ENCODE measurements at places on chromosomes 3 and 15.

GRCh38 chr15:29840054-29840453 is 17.8 kb upstream of the TJP1 start:
- no peak for DNase-seq

DNA sequence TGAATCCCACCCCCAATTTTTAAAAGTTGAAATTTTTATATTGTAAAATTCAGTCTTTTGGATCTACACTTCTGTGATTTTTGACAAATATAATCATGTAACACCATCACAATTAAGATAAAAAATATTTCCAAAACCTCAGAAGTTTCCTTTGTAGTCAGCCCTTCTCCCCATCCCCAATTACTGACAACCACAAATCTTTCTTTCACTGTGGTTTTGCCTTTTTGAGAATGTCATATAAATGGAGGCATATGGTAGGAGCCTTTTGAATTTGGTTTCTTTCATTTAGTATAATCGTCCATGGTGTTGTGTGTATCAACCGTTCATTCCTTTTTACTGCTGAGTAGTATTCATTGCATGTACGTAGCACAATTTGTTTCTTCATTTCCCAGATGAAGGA is 7.9 kb upstream of the CILP start:
- no peak for DNase-seq

- no peak for DNase-seq
Measured at GRCh38 chr3:130420466-130420865, 75.0 kb downstream of the COL6A5 start.

DNA sequence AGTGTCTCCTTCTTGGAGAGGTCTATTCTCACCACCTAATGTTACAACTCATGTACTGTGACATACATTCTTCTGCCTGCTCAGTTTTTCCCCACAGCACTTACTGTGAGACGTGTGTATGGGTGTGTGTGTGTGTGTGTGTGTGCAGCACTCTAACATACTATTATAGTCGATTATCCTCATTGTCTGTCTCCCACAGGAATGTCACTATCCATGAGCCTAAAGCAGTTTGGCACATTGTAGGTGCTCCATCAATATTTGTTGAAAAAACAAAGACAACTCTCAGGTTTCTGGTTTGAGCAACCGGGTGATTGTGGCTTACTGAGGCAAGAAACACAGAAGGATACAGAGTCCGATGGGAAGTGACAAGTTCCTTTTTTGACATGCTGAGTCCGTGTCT is 8.6 kb upstream of the ZNF148 start:
- no peak for DNase-seq

DNA sequence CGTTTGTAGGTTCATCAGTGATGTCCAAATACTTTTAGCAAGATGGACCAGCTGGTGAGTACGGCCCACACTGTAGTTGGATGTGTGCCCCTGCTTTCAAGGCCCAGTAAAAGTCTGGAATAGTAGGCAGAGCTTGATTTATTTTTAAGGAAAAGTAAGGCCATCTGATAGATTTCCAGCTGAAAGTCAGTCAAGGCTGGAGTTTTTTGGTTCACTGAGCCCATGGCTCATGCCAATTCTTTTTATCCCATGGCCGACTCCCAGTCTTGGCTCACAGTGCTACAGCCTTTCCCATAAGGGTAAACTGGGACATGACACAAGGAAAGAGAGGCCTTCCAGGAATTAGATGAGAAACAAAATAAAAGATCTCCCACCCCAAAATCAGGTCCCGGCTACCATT is 13.5 kb downstream of the CCDC80 start:
- no peak for DNase-seq

GRCh38 chr3:191369616-191370010 is 39.3 kb upstream of the UTS2B start:
- peak; percentile 78 for DNase-seq

DNA sequence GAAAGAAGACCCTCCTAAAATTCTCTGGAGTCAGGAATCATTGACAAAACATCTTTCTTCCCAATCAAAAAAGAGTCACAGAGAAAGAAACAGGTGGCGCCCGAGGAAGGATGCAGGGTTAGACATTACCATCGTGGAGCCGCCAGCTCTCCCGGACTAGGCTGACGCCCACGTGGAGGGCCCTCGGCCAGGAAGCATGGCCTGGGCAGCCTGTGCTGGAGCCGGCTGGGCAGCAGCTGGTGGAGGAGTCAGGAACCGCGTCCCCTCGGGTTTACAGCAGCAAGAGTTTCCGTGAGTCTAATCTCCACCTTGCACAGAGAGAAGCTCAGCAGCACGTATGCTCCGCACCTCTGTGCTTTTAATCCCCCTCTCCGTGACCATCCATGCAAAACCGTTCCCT is 533.7 kb upstream of the ATP11B start:
- DNase-seq = no peak

GRCh38 chr15:68821841-68822381 is 1.2 kb upstream of the ANP32A start:
- DNase-seq = no peak

GRCh38 chr3:195212749-195213375 is 58.1 kb downstream of the XXYLT1 start:
- no peak for DNase-seq

DNA sequence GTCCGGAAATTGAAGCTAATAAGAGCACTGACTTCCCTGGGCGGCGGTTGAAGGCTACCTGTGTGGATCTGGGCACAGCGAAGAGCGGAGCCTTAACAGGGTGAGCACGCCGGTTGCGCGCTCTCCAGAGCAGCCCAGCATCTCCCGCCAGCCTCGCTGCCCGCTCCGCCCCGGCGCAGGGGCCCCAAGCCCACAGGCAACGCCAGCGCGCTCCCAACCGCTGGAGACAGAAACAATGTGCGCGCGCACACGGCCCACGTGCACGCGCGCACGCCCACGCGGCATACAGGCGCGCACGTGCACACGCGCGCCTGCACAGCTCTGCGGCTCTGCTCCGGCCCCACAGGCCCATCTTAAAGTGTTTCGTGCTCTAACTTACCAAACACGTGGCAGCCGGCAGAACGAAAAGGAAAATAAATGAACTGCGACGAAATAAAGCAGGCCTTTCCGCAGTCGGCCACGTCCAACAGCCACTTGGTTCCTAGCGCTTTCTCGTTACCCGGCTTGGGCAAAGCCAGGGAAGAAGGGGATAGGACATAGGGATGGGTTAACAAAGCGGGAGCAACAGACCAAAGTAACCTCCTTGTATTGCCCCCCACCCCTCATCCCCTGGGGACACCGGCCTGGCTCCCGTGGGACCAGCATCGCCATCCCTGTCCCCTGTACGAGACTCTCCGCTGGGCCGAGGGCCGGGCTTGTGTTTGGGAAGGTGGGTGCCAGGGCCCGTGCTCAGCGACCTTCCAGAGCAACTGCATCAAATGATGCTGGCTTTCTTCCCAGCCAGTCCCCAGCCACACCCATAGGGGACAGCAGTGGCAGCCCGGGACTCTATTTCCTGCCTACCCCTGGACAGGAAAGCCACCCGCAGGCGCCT is 203.7 kb downstream of the ABHD5 start:
- DNase-seq = peak; percentile 62
